Activated T-helper 9 cell treated with anti-CD3 and anti-CD28 coated beads, Interleukin-2, amount 50 U/mL, for 16 hours (primary cell): ENCODE measurements at places on chromosomes 16 and 17.

GRCh38 chr16:70714581-70715054 is 28.8 kb upstream of the MTSS2 start:
- no peak for DNase-seq

DNA sequence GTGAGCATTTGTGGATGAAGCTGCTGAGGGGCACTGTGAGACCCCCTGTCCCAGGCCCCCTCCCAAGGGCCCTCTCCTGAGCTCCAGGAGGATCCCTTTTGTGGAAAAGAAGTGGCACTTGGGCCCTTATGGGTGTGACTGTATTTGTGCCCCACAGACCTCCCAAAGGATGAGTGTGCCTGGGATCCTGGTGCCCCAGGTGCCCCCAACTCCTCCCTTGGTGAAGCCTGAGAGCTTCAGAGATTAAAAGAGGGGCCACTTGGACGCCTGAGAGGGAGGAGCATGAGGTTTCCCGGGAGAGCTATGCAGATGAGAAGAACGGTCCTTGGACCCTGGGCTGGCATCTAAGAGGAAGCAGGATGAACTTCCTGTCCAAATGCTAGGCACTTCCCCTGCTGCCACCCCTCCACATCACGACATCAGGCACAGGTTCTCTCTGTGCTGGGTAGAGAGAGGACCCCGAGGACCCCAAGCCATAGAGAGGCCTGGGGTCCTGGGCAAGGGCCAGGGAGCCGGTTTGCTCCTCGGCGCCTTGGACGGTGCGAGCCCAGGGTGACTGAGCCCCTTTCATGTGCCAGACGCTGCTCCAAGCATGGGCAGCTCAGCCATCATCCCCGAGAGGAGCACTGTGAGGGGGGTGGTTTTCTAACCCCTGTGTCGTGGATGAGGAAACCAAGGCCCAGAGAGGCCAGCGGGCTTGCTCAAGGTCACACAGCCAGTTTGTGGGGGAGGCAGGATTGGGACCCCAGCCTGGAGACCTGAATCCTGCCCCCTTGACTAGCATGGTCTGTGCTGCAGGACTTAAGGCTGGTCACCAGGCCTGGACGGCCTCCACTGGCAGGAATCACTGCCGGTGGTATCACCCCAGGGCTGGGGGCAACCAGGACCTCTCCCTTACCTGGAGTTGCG is 5.6 kb upstream of the ADAM11 start:
- DNase-seq, result no peak

DNA sequence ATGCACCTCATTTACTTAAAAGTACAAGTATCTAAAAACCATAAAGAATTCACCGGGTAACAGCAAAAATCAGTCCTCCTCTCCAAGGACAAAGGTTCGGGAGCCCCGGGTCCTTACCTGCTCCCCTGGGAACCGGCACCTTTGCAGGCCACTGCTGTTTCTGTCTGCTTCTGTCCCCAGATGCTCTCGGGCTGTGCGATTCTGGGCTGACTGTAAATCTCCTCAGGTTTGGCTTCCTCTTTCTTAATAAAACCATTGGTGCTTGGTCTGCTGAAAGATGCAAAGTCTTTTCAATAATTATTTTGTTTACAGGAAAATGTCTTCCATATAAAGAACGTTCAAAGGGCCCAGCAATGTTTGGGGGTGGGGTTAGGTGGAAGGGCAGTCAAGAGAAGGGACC is 63.9 kb downstream of the MARCHF10 start:
- no peak for DNase-seq

DNA sequence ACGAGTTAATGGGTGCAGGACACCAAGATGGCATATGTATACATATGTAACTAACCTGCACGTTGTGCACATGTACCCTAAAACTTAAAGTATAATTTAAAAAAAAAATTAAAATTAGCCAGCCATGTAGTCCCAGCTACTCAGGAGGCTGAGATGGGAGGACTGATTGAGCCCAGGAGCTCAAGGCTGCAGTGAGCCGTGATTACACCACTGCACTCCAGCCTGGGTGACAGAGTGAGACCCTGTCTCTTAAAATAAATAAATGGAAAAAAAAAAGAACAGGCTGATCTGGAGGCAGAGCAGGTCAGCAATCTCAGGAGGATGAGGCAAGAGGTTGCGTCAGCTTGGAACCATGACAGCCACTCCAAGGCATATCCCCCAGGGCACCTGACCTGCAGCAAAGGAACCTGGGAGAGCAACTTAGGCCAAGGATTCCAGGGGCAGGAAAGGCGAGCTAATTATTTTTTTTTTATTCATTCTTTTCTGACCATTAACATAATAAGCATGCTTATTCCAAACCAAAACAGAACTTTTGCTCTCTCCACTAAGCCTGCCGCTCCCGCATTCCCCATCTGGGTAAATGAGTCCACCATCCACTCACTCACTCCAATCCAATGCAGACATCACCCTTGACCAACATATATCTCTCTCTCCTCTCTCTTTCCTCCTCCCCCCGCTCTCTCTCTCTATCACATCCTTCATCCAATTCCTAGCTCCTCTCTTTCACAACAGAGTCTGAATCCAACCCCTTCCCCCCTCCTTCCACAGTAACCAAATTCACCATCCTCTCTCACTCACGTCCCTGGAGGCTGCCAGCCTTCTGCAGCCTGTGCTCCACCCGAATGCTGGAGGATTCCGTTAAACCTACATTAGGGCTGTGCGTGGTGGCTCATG is 47.7 kb downstream of the TK2 start:
- no peak for DNase-seq

- no peak for DNase-seq
These were observed 27.8 kb downstream of the ACSM1 start for GRCh38 chr16:20669679-20670078.

DNA sequence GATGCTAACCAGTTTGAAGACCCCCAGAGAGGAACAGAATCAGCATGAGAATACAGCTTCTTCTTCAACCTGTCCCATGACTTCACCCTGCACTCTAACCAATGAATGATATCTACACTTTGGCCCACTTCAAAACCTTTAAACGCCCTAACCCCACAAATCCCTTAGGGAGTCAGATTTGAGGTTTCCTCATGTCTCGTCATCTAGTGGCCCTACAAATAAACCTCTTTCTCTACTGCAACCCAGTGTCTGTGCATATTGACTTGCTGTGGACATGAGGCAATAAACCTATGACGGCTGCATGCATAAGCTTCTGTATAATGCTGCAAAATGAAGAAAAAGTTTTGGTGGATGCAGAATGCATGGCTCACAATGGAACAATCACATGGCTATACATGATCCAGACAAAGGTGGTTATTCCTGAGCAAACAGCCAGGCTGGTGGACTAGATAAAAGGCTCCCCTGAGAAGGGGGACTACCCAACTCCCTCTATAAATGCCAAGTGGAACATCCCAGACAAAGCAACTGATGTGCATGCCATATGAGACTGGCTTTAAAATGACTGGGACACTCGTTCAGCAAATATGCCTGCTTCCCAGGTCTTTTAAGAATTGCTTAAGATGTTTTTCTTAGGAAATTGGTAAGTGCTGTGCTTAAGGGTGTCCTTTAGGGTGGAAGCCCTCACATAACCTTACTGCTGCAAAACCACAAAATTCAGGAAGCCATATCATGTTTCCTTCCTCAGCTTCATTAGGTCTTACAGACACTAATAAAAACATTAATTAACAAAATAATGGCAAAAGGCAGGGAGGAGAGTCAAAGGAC is 12.2 kb downstream of the N4BP1 start:
- no peak for DNase-seq

GRCh38 chr16:65002265-65002664 is 119.6 kb downstream of the CDH11 start:
- no peak for DNase-seq

DNA sequence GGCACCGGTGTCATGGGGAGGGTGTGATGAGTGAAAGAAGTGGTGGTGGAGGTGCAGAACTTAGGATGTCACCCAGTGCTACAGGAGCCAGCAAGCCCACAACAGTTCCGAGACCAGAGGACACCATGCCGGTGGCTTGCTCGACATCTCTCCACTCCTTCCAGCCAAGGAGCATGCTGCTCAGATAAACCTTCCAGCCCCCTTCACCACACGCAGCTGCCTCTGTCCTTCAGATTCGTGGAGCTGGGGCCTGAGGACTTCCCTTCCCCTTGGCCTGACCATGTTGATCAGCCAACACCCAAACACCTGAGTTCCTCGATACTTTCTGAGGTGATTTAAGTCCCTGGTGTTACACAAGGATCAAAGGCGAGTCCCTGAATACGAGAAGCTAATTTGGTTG is 188.8 kb upstream of the FOXF1 start:
- DNase-seq, result no peak

- no peak for DNase-seq
These were observed 77.6 kb downstream of the EMP2 start for GRCh38 chr16:10502776-10503175.

GRCh38 chr16:58197314-58198012 is 443 bp downstream of the CSNK2A2 start:
- no peak for DNase-seq

- DNase-seq, result no peak
These were observed 191.8 kb downstream of the XYLT1 start for GRCh38 chr16:17278988-17279387.

DNA sequence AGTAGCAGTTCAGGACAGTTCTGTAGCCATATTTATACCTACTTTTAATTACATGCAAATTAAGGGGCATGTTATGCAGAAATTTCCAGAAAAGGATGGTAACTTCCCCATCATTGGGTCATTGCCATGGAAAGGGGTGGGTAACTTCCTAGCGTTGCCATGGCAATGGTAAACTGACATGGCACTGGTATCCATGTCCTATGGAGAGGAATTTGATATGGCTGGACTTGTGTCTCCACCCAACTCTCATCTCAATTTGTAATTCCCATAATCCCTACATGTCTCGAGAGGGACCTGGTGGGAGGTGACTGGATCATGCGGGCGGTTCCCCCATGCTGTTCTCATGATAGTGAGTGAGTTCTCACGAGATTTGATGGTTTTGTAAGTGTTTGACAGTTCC is 35.6 kb upstream of the CACNG4 start:
- no peak for DNase-seq

DNA sequence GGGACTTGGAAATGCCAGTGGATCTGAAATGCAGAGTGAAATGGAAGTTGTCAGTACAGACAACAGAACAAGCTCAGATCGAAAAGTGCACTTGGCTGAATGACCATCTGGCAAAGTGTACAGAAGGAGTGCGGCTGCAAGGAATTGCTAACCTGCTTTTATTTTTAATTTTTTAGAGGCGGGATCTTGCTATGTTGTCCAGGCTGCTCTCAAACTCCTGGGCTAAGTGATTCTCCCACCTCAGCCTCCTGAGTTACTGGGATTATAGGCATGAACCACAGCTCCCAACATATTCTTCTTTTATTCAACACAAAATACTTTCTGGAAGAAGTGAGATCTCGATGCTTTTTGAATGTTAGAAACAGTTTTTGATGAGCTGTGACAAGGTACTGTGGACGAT is 3.6 kb downstream of the LRRC59 start:
- DNase-seq, result no peak

DNA sequence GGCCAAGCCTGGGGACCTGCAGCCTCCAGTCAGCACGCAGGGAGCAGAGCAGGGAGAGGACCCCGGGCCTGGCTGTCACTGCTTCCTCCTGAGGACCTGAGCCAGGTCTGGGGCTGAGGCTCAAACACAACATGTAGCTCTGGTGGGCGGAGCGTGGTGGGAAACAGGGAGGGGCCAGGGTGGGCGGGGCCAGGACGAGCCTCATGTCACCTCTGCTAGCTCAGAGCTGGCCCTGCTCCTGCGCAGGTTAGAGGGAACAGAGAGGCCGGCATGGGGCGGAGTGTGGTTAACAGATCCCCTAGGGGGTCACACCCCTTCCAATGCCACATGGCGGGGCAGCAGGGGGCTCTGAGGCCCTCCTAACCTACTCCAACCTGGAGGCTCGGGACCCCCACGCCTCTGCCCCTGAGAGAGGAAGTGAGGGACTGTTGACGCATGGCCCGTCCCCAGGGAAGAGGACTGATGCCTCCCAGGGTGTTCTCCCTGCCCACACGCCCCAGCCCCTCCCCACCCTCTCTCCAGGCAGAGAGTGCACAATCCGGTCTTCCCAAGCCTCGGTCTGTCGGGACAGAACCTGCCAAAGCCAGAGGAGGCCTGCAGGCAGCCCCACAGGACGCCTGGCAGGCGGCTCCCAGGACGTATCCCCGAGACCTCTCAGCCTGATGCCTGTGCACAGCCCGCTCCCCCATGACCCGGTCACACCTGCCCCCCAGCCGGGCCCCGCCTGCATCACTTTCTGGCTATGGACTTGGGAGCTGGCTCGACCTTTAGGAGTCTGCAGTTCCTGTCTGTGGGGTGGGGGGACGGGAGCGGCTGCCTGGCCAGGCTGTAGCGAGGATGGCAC is 15.2 kb downstream of the PIEZO1 start:
- DNase-seq, result no peak

- no peak for DNase-seq
These were observed 39.6 kb downstream of the GPRC5B start for GRCh38 chr16:19844945-19845641.

GRCh38 chr17:58539698-58540097 is 25.3 kb upstream of the MTMR4 start:
- DNase-seq, result no peak

DNA sequence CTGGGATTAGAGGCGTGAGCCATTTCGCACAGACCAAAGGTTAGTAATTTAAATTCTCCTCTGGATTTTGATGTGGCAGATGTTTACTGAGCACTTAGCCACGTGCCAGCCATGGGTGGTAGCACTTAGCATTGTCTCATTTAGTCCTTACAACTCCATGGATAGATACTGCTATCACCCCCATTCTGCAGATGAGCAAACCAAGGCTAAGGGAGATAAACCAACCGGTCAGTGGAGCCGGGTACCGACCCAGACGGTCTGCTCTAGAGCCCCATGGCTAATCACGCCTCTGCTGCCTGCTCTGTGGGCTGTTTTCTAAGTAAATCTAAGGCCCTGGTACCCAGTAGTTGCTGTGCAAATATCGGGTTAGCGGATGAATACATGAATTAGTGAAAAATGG is 12.6 kb upstream of the ADGRG1 start:
- DNase-seq, result no peak

GRCh38 chr16:2237493-2238149 is 1.4 kb downstream of the DNASE1L2 start:
- no peak for DNase-seq

GRCh38 chr16:10967986-10968385 is 23.6 kb downstream of the CLEC16A start:
- no peak for DNase-seq

- no peak for DNase-seq
These were observed 178.1 kb upstream of the ZFHX3 start for GRCh38 chr16:73225983-73226382.

DNA sequence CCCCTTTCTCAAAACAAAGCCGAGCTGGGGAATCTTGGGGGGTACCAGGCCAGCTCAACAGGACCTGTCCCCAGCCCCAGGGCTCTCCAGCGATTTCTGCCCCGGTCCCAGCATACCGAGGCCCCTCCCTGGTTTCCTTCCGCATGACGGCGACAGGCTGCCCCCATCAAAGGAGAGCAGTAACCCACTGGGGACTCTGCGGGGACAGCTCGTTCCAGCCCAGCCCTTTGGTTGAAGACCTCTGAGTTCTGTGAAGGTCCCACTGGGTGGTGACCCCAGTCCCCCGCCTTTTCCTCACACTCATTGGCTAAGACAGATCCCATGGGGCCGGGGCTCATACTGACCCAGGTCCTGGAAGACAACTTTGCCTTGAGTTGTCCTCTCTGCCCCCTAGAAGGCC is 4.1 kb downstream of the SMTNL2 start:
- no peak for DNase-seq
